ENCODE measurements at places on chromosomes 7 and 10.

GRCh38 chr10:98433881-98434732, 12.6 kb downstream of the HPS1 start:
- DNase-seq = peak; percentile 50

DNA sequence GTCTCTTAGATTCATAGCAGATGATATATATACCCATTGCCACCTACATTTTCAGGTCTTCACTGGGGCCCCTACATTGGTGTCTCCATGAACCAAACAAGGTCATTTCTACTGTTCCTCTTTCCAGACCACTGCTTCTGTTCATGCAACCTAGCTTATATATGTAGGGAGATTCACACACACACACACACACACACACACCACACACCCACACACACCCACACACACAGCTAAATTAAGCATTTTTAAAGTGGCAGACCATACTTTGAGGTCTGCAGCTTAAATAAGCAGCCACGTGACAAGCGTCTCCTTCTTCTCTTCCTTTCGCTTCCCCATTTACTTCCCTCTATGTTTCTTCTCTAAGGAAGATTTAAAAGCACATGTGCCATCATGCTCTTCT, 70.0 kb upstream of the CC2D2B start:
- DNase-seq = no peak

- DNase-seq = no peak
Observed at GRCh38 chr7:24595671-24596418, 22.6 kb downstream of the PALS2 start.

- no peak for DNase-seq
Observed at GRCh38 chr10:128576336-128576735, 450.1 kb upstream of the MKI67 start.

DNA sequence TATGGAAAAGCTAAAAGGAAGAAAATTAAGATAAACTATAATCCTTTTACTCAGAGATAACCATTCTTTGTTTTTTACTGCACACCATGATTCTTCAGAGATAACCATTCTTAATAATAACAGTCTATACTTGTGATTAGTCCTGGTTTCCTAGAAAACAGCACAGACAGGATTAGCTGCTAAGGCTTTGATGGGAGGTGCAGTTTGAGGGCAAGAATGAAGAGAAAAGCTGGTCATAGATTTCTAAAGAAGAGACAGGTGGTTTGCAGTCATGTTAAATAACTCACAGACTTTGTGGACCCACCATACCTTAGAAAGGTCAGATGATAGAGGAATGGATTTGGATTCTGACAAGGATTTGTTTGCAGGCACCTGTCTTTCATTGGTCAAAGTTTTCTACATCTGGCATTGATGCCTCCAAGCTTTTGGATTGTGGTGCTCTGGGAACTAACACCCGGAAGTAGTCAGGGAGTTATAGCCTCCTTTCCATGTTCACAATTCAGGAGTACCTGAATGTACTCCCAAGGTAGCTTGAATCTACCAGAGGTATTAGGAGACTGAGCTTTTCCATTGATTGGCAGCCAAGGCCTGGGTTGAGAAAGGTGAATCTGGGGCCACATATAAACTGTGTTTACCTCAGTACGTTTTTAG, 3.7 kb downstream of the SMC3 start:
- DNase-seq = no peak

GRCh38 chr7:103068414-103069403, 5.9 kb downstream of the FBXL13 start:
- no peak for DNase-seq

DNA sequence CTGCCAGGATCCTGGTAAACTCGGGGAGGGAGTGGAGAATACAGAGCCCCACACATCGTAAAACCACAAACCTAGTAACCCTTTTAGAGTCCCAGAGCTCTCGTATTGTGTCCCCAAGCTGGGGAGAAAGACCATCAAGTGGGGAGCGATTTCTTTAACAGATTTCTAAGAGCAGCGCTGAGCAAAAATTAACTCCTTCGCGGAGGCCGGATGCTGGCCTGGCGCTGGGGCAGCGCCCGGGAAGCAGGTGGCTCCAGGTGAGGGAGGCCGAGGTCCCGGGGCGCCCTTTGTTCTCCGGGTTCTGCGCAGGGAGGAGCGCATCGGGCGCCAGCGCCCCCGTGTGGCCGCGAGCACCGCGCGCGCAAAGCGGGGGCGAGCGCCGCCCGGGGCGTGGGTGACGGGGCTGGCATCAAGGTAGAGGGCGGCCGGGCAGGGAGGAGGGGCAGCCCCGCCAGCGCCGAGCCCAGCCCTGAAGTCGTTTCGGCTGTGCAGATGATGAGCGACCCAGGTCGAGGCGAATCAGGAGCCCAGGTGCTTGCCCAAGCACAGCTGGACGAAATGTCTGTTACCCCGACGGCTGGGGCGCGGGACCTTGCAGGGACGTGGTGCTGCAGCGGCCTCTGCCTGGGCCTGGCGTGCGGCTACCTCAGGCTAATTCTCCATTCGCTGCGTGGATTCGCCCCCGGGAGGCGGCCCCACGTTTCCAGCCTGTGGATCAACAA, 10.4 kb upstream of the FGFR2 start:
- DNase-seq = peak; percentile 91
